CD4-positive, alpha-beta memory T cell (primary cell): ENCODE measurements at places on chromosomes 4 and X.

GRCh38 chr4:118799231-118799942, 36.5 kb downstream of the SEC24D start:
- DNase-seq: no peak

DNA sequence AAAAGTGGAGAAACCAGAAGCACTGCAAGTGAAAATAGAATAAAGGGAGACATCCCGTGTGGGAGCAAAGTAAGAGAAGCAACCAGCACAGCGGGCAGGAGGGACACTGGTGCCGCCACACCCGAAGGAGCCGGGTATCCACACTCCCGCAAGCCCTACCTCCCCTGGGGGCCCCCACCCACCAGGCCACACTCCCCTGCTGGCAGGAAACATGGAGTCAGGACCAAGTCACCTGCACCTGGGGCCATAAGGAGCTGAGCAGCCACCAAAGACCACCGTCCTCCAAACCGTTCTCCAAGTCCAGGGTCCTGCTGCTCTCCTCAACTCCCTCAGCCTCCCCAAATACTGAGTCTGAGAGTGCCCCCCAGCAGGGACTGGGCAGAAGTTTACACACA, 30.5 kb downstream of the FGFRL1 start:
- DNase-seq: no peak

- no peak for DNase-seq
These were observed 24.6 kb downstream of the SLC7A11 start for GRCh38 chr4:138217567-138217966.

- DNase-seq: no peak
These were observed 689 bp upstream of the TMA16 start for GRCh38 chr4:163493643-163494359.

DNA sequence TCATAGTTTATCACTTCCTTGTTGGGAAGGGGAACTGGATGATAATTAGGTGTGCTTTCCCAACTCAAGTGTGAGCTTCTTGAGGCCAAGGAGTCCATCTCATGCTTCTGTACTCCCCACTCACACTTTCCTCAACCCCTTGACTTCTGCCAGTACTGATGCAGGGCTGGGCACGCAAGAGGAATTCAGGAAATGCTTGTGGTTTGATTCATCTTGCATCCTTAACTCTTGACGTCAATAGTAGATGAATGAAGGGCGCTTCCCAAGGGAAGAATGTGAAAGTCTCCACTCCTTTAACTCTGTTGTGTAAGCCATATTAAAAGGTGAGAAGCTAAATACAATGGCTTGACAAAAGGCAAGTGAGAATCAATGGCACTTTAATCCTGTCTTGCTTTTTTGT, 101.8 kb downstream of the AGTR2 start:
- DNase-seq: no peak
